Mesendoderm (in vitro differentiated cells): ENCODE measurements at places on chromosomes 12 and 14.

DNA sequence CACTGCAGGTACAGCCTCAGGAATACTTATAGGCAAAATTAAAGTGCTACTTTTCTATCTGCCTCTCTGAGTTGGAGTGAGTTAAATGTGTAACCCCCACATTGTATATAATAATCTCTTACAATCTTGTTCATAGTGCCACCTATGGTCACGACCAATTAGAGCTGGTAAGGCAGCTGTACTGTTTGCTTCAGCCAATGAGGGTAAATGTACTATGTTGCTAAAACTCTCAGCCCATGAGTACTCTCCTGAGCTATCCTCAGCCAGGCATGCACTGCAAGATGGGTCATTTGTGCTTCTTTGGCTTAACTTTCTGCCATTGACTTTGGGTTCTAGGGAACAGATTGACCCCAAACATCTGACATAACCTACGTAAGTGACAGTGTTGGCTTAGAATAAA, 15.0 kb upstream of the MDM2 start:
- peak; percentile 65 for DNase-seq

DNA sequence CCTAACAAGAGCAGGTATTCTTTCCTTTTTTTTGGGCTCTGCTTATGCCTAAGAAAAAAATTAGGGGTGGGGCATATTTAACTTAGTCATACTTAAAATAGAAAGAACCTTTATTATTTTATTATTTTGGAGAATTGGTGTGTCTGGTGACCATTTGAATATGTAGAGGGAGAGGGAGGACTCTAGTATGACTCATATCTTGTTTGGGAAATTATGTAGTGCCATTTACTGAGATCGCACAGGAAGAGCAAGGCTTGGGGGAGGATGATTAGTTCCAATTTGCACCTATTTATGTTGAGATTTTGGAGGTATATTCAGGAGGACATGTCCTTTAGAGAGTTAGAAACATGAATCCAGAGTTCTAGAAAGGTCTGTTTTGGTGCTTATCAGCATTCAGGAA, 9.9 kb downstream of the ZNF410 start:
- no peak for DNase-seq

DNA sequence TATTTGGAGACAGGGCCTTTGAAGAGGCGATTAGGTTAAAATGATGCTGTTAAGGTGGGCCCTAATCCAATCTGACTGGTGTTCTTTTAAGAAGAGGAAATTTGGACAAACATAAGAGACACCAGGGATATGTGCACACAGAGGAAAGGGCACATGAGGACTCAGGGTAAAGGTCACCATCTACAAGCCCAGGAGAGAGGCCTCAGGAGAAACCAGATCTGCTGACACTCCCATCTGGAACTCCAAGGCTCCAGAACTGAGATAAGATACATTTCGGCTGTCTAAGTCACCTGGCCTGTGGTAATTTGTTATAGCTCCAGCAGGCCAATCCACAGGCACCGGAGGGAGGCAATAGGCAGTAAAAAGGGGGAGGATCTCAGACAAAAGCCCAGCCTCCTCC, 48.6 kb downstream of the KICS2 start:
- DNase-seq: no peak

GRCh38 chr14:80455031-80455430, 243.7 kb upstream of the DIO2 start:
- no peak for DNase-seq

- peak; percentile 72 for DNase-seq
Observed at GRCh38 chr12:65891987-65892481, 67.8 kb downstream of the HMGA2 start.

- DNase-seq: peak; percentile 67
Observed at GRCh38 chr14:30214461-30215090, 286.9 kb upstream of the PRKD1 start.

DNA sequence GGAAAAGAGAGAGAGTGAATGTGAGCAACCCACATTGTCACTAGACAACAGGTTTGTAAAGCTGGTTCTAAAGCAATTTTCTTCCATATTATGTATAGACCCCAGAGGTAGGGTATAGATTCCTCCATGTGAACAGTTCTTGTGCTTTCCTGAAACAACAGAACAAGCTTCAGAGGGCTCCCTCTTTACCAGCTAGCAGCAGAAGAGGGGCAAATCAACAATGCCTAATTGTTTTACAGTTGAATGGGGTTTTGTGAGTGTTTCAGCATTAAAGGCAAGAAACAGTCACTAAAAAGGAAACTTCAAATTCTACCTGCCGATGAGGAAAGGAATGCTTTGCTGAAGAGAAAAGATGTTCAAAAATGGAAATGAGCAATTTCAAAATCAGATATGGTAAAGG, 341.2 kb upstream of the KITLG start:
- DNase-seq: peak; percentile 25

DNA sequence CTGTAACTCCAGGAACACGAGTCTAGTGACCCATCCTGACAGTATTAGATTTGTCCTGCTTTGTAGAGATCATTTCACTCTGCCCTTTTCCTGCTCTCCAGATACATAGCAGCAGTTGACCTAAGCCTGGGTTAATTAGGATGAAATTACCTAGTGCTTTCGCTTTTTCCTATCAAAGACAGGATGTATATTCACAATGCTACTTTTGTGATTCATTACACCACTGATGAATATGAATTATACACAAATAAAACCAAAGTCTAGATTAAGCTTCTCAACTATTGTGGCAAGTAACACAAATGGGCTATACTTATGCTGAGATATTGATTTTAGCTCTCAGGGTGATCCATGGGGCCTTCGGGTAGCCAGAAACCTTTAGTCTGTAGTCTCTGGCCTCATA, 17.9 kb downstream of the CERS5 start:
- DNase-seq: no peak

DNA sequence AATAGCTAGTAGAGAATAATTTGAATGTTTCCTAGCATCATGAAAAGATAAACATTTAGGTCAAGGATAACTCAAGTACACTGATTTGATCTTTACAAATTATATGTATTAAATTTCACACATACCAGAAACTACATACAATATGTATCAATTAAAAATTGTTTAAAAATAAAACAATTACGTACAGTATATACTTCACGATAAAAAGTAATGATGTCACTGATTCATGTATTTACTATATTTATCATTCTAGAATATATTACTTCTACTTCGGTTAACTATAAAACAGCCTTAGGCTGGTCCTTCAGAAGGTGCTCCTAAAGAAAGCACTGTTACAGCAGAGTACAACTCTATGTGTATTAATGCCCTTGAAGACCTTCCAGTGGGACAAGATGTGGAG, 11.5 kb downstream of the RBM23 start:
- DNase-seq: no peak

DNA sequence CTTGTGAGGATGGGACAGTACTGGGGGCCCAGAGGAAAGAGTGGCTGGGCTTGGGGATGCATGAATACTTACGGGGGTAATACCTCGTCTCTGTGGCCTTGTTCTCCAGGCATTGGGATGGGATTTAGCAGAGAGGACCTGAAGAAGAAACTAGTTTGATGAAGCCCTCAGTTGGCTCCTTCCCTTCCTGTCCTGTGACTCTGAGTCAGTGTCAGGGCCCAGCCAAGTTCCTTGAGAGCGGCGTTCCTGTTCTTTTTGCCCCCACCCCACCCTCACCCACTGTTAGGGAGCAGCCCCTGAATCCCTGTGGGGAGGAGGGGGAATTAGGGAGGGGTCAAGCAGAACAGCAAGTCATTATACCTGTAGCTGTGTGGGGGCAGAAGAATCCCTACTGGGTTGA, 5.2 kb upstream of the LRP1-AS start:
- DNase-seq: no peak

GRCh38 chr14:69605738-69606137, 5.7 kb upstream of the SUSD6 start:
- DNase-seq: no peak

GRCh38 chr14:42992930-42993329, 1386.3 kb downstream of the LRFN5 start:
- no peak for DNase-seq

GRCh38 chr14:63163306-63163705, 40.9 kb upstream of the RHOJ start:
- no peak for DNase-seq

DNA sequence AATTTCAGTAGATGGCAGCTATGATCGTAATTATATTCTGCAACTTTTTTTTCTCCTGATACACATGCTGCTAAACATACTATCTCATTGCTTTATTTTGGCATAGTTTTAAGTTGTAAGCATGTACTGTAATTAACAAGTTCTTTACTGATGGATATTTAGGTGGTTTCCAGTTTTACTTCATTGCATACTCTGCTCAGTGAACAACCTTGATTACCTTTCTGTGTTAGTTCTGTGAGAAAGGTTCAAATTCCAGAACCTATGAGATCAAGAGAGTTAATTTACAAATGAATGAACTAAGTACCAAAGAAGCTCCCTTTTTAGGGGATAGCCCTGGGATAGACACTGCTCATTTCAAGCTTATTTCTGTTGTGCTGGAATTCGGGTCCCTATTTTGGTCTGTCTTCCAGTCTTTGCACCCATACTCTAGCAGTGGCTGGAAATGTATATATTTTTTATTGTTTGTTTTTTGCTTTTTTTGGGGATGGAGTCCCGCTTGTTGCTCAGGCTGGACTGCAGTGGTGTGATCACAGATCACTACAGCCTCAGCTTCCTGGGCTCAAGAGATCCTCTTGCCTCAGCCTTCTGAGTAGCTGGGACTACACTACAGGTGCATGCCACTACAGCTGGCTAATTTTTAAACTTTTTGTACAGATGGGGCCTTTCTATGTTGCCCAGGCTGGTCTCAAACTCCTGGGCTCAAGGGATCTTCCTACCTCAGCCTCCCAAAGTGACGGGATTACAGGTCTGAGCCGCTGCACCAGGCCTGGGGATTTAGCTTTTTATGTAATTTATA, 10.6 kb downstream of the PAPOLA start:
- DNase-seq: no peak

GRCh38 chr14:36952689-36953088, 219.7 kb downstream of the SLC25A21 start:
- DNase-seq: peak; percentile 78

DNA sequence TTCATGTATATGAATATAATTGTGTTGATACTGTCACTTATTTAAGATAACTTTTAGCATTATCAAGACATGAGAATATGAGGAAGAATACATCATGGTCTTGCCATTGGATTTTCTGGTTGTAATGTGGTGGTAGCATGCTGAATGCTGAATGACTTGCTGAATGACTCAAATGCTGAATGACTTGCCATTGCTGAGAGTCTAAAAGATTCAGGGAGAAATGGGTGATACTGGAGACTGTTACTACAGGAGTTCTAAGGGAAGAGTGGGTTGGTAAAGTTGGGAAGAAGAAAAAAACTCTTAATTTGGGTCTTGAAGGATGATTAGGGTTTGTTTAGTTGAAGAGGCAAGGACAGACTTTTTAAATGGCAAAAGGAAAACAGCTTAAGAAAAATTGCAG, 72.1 kb upstream of the MANSC4 start:
- no peak for DNase-seq

GRCh38 chr12:94925729-94926128, 77.8 kb downstream of the NDUFA12 start:
- no peak for DNase-seq

- no peak for DNase-seq
Observed at GRCh38 chr14:96906434-96906833, 109.3 kb downstream of the VRK1 start.

DNA sequence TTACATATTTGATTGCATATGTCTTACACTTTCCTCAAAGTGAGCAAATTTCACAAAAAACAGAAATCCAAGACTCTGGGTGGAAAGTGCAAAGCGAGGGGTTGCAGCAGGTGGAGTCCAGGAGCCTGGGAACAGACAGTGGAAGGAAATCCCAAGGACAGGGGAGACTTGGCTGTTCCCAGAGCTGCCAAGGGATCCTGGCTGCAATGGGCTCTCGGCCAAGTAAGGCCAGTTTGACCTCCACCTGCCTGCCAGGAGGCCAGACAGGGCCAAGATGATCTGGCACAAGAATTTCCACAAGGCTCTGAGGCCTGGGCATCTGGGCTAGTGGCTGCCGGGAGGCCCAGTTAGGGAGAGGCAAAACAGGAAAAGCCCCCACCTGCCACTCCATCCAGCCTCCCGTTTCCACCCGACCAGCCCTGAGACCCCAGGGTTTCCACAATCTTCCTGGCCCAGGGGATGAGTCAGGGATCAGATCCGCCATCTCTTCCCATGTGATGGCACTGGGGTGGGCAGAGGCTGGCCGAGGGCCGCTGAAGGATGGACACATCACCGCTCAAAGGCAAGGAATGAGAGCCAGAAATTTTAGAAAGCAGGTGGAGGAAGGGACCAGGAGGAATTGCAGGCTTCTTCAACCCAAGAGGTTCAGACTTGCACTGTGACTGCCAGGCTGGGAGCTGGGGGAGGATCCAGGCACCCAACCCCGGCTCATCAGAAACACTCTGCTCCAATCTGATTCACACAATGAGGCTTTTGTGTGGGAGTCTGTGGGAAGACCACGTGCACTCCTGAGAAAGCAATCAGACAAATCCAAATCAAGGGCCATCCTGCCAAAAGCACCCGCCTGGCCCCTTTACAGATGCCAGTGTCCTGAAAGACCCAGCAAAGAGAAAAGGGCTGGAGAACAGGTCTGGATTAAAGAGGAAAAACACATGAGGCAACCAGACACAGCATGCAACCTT, 16.3 kb downstream of the SCARB1 start:
- DNase-seq: no peak

DNA sequence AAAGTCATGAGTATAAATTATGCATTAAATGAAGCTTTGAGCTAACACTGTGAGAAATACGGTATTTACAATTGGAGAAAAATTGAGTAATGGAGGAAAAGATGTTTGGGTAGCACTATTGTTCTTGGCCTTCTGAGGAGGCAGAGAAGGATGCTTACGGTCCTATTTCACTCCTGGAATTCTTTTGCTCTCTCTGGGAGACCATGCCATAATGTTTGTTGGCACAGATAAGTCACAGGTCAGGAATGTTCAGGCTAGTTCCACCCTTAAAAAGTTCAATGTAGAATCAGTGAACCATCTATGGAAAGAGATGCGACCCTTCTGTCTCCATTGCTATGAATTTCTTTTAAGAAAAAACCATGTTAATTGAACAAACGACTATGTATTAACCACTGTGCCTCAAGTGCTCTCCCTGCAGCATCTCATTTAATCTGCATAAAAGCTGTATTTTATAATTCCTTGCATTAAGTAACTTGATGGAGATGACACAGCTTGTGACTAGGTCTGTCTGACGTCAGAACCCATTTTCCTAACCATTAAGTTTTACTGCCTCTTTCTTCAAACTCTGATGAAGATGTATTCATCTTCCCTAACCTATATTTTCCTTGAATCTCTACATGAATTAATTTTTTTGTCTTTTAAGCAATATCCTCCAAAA, 9.5 kb downstream of the BATF start:
- no peak for DNase-seq

DNA sequence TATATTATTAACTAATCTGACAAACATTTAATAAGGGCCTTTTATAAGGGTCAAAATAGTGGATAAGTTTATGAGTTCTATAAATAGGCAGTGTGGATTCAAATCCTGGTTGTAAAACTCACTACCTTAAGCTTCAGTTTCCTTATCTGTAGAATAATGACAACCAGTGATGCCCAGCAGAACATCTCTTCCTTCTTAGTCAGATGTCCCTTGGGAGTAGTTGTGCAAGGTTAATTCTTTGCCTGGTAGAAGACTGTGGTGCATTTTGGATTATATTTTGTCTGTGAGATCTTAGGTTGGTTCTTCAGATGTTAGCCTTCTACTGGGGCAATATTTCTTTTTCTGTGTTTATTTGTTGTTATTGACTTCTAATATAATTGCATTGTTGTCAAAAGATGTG, 59.5 kb downstream of the ARID2 start:
- DNase-seq: no peak

GRCh38 chr12:1766110-1766509, 54.3 kb upstream of the LRTM2 start:
- DNase-seq: no peak

- DNase-seq: no peak
Observed at GRCh38 chr12:108575199-108575912, 13.0 kb downstream of the ISCU start.
